Dermis blood vessel endothelial cell (primary cell): ENCODE measurements at places on chromosomes 6 and 20. TPM values are rescaled to one million over a fixed set of nuclear protein-coding genes. Genes with fewer than 3 reads are reported as not detected.

GRCh38 chr6:149423964-149424440 is 23.9 kb downstream of the SUMO4 start:
- DNase-seq = no peak

PNPLA1 gene
- not detected in 2 replicates for total RNA-seq

- no peak for DNase-seq
Observed at GRCh38 chr6:22106961-22107360, 189.9 kb downstream of the PRL start.

DNA sequence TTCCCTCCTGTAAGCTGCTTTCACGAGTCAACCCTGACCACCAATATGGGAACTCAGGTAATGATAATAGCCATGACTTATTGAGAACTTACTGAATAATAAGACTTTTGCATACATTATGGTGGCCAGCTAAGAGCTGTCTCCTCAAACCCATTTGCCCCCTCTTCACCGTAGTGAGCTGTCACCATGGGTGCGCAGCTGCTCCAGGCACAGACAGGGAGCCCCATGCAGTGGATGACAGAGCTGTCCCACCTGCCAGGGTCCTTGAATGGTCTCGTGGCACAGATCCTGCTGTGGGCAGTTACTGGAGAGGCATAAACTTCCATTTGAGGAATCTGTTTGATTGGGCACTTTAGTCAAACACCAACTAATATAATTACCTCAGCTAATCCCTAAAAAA is 1.9 kb downstream of the SLC22A16 start:
- no peak for DNase-seq
